Immature natural killer cell (primary cell): ENCODE measurements at places on chromosomes 4 and X.

DNA sequence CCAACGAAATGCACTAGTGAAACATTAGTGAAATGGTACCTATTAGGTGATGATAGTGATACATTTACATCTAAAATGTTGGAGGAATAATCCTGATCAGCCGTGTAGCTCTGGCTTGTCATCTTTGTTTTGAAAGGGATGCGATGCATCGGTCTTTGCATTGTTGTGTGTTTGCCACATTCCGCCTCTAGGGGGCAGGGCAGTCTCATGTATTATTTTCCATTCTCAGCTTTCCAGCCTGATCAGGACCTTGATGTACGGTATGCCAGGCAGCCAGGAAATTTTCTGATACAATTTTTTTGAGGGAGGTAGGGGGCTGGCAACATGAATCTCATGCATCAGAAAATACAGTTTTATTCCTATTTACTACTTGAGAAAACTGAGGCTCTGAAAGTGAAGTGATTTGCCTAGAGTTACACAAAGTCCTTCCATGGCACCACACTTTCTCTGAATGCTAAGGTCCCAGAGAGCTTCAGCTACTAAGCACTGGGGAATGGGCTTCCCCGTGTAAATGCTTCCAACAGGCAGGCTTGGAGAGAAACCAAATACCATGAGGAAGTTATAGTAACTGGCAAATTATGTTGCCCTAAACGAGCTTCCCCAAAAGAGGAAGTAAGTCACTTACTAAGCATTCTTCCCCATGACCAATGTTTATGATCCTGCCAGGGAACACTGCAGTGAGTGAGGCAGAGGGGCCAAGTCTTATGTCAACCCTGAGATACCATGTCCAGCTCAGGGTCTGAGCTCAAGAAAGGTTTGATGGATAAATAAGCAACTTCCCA is 31.8 kb upstream of the IQSEC2 start:
- peak; percentile 54 for DNase-seq

GRCh38 chrX:105753411-105753810 is 68.9 kb upstream of the NRK start:
- no peak for DNase-seq

- peak; percentile 82 for DNase-seq
Measured at GRCh38 chrX:12946838-12947544, 27.9 kb upstream of the TMSB4X start.

DNA sequence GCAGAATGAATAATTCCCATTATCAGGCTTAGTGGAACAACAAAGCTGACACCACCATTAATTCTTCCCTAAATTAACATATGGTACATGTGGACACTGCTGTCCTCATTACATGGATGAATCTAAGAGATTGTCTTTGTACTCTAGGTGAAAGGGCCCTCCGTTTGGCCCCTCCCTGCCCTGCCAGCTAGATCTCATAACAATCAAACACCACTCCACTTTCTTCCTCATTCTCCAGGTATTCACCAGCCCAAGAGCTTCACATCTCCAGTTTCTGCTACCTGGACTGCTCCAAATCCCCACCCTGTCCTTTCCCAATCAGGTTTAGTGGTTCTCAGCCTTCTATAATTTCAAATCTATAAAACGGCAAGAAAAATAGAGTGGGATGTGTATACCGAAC is 3.8 kb downstream of the HSD17B11 start:
- no peak for DNase-seq

DNA sequence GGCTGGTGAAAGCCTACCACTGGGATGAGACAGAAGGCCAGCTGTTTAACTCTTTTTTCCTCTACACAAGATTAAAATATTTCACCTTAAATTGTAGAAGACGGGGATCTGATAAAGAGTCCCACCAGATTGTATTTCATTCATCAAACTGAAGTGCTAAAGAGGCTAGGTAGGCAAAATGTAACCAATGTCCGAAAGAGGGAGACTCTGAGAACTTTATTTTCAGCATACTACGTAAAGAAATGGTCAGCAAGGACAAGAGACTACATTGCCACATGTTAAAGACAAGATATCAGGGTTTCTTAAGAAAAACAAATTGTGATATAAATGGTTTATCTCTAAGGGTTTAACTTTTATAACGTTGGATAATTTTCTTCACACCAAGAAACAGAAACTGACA is 71.6 kb upstream of the INPP4B start:
- DNase-seq, result no peak

DNA sequence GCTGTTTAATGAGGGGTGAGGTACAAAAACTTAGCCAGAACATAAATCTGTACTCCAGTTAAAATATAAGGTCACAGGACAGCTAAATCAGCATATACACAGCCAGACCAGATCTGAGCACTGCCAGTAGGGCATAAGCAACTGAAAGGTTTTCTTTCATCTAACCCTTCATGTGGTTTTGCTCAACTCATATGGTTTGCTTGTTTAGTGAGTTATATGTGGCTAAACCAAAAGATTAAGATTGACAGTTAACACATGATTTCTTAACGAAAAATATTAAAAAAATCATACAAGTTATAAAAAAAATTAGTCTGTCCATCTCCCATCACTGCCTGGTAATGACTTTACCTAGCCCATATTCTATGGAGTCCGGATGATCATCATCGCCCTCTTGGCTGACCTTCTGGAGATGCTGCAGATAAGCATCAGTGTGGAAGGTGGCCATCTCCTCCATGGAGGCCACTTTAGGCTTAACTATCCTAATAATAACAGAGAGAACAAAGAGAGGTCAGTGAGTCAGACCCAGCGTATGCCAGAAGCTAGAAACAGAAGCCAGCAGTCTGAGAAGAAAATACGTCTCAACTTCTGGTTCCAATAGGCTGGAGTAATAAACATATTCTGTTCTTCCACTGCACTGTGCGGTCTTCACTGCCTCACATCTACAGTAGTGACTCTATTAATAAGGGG is 4.1 kb downstream of the HDAC8 start:
- DNase-seq, result no peak
